ENCODE measurements at places on chromosomes 3 and 15.

DNA sequence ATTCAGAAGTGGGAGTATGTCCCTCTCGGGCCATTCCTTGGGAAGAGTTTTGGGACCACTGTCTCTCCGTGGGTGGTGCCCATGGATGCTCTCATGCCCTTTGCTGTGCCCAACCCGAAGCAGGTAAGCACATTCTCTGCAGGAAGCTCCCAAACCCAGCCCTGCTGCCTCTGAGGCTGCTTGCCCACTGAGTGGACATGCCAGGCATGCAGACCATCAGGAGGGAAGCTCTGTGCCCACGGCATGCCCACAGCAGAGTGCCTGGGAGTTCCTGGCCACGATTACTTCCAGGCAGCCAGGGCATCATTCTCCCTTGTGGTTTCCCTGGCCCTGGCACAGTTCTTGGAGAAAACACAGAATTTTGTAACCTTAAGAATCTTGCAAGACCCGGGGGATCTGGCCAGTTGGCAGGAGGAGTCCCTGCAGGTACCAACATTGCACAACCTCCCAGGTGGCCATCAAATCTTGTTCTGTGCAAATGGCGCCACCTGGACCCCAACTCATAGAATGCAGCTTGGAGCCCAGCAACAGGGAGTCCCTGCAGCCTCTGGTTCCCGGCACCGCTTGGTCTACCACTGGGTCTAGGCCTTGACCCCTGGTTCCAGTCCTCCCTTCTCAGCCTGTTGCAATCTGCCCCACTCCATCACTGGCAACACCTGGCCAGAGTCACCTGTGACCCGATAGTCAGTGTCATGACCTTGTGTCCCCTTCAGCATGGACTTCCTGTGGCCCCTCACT lies 20.4 kb downstream of the FAH start:
- peak; percentile 31 for DNase-seq

DNA sequence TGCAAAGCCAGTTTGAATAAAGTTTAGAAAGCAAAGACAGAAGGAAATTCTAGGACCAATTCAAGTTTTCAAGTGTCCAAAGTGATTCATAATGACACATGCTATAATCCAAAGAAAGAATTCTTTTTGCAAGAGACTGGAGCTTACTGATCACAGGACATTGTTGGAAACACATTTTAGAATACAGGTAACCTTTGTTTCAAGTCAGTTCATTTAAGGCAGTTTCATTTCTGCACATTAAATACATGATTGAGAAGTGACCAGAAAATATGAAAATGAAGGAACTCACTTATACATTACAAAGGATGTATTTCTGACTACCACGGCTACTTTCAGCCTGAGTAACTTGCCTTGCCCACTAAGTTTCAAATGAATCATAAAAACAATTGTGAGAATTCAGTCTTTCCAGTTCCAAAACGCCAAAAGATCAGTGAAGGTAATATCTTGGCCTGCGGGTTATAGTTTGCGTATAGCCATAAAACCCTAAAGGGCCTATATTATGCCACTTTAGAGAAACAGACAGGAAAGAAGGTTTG lies 48.7 kb downstream of the PRICKLE2 start:
- no peak for DNase-seq

- DNase-seq: no peak
Observed at GRCh38 chr3:73407577-73407976, 217.2 kb downstream of the PDZRN3 start.

DNA sequence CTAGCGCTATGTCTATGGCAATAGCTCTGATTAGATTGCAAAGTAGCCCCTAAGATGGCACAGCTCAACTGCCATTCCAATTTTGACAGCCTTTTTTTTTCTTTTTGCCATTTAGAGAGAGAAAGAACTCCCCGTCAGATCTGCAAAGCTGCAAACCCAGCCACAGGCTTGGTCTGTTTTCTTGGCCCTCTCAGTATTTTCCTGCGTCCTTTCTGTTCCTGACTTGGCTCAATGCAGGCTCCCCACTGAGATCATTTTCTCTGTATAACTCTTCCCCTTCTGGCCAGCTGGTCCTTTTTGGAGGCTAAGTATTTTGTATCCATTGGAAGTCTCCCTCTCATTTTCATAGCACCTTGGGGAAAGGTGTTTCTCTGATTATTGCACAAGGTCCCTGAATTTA lies 386.7 kb downstream of the UNC13C start:
- no peak for DNase-seq

- no peak for DNase-seq
Observed at GRCh38 chr15:101542306-101543025, 53.0 kb upstream of the PCSK6 start.

DNA sequence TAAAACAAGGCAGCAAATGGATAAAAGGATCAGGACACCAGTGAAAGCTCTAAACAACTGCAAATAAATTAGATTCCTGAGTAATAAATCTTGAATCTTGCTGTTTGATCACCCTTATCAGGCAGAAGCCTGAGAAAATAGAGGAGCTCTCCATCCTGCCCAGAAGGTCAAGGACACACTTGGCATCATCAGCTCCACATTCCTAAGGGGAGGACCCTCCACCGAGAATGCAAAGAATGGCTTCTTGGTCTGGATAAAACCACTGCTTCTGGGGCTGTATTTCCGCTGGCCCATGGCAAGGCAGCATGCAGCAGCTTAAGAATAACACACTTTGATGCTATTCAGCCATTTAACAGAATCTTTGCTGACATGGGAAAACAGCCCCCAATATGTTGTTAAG lies 108.9 kb upstream of the TSC22D2 start:
- DNase-seq: no peak

- DNase-seq: no peak
Observed at GRCh38 chr3:141167681-141168080, 63.9 kb upstream of the PXYLP1 start.

GRCh38 chr15:42194513-42194912 lies 13.6 kb downstream of the VPS39 start:
- no peak for DNase-seq
